ENCODE measurements at places on chromosomes 2 and 18.

DNA sequence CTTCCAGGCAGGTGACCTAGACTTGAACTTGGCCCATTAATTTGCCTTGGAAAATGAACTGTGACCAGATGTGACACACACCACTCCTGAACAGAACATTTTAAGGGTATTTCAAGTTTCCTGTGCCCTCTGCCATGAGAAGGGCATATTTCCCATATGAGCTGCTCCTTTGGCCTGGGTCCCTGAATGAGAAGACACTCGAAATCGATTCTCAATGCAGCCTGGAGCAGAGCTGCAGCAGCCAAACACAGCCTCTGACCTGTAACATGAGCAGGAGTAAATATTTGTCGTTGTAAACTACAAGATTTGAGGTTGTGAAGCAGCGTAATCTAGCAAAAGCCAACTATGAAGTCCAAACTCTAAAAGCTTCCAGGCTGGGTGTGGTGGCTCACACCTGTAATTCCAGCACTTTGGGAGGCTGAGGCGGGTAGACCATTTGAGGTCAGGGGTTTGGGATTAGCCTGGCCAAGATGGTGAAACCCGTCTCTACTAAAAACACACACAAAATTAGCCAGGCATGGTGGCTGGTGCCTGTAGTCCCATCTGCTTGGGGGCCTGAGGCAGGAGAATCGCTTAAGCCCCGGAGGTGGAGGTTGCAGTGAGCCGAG, 30.1 kb upstream of the SOS1 start:
- DNase-seq = no peak

DNA sequence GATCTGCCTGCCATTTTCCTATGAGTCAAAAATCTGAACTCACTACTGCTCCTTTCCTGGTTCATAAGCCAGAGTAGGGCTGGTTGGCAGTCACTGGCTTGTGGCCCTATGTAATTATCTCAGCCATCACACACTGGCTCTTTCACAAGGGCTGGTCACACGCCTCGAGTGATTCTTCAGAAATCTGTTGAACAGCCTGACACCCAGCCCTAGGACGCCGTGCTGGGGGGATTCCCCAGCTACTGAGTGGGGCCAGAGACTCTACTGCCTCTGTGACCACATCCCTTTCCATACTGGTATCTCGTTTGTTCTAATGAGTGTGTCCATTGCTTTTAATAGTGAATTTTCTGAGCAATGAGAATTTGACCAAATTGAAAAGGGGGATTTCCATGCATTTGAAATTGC, 45.8 kb upstream of the RBM44 start:
- no peak for DNase-seq

GRCh38 chr2:19158211-19158610, 200.2 kb downstream of the OSR1 start:
- DNase-seq = no peak

- DNase-seq = no peak
Observed at GRCh38 chr18:33596178-33596854, 18.3 kb downstream of the ASXL3 start.

- DNase-seq = no peak
Observed at GRCh38 chr2:164257742-164258141, 363.5 kb downstream of the GRB14 start.

DNA sequence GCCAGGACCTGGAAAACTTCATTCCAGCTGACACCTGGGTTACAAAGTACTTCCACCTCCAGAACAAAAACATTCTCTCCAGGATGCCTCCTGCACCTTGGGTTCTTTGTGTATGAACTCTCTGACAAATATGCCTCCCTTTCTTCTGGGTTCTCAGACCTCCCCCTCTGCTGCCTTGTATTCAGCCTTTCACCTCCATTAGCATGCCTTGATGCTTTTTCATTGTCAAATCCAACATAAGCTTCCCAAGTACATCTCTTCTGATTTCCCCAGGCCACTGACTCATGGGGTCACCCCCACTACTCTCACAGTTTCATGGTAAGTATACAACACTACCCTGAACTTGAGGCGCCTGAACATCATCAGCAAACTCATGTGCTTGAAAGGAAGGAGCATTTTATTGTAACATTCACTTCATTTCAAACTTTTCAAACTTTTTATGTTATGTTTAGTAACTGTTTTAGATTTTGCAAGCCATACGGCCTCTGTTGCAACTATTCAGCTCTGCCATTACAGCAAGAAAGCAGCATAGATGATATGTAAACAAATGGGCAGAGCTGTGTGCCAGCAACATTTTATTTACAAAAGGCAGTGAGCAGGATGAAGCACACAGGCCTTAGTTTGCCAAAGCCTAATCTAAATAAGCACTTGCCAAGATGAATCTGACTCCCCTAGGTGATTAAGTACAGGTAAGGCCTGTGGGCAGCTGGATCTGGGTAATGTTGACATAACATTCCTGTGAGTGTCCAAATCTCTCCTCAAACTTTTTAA, 32.5 kb upstream of the MRPS9 start:
- DNase-seq = no peak

DNA sequence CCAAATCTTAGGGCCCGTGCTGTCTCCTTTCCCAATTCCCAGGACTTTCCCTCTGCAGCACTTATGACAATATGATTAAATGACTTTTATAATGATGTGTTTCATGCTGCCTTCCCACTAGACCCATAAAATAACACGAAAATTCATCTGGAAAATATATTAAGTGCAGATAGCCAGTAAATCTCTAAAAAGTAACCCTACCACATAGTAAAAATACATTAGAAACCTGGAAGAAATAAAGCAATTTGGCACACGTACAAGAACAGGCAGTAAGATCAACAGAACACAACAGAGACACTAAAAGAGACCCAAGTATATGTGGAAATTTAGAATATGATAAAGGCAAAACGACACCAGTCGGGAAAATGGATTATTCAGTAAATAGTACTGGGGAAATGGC, 30.2 kb upstream of the POMC start:
- DNase-seq = no peak

DNA sequence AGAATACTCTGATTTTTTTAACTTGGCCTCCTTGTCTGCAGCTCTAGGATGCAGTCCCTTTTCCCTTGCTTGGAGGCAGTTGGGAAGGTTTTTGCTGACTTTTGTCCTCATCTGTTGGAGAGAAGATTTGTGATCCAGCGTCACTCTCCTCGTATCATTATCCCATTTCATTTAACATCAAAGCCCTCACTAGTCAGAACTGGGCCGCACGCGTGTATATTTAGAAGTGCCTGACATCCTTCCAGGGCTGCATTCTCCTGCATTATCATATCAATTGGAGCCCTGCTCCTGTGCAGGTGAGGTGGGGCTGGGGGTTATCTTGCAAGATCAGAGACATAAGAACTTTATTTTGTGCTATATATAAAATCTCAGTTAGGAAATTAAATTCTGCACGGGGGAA, 435.1 kb upstream of the HS6ST1 start:
- no peak for DNase-seq

- DNase-seq = no peak
Observed at GRCh38 chr18:59005262-59005661, 134.4 kb upstream of the SEC11C start.

GRCh38 chr18:13305301-13305700, 86.7 kb downstream of the LDLRAD4 start:
- no peak for DNase-seq

All from stimulated activated CD4-positive, alpha-beta T cell treated with anti-CD3 and anti-CD28 coated beads, TNF-alpha, amount 100 ng/mL, for 4 hours (primary cell).